Activated T-cell treated with anti-CD3 and anti-CD28 coated beads, Interleukin-2, amount 50 U/mL, for 48 hours (primary cell): ENCODE measurements at places on chromosomes 6 and 20.
A peak's percentile ranks its signal among the peaks of the same experiment; 100 is the strongest.

DNA sequence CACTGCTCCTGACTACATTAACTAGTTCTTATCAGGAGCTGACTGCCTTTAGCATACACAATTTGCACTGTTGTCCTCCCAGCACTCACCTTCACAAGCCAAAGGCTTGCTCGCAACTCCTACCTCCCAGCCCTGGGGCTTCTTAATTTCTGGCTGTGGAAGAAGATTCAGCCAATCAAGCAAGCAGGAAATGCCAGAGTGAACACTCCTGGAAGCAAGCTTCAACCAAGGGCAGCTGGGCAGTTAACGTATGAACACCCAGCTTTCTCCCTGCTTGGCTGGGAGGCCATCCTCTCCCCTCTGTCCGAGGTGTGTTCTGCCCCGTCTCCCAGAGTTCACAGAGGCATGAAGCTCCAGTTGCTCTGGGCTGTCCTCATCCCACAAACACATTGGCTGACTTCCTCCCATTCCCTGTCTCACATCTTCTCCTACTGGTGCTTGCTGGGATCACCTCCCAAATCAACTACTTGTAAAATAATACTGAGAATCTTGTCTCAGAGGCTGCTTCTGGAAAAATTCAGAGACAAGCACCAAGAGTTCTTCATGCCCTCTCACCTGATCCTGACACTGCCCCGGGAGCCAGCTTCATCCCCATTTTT, 15.3 kb upstream of the SRSF6 start:
- no peak for DNase-seq

GRCh38 chr6:137315081-137315480, 95.9 kb upstream of the IFNGR1 start:
- no peak for DNase-seq

GRCh38 chr6:12943549-12943948, 227.0 kb downstream of the PHACTR1 start:
- no peak for DNase-seq

DNA sequence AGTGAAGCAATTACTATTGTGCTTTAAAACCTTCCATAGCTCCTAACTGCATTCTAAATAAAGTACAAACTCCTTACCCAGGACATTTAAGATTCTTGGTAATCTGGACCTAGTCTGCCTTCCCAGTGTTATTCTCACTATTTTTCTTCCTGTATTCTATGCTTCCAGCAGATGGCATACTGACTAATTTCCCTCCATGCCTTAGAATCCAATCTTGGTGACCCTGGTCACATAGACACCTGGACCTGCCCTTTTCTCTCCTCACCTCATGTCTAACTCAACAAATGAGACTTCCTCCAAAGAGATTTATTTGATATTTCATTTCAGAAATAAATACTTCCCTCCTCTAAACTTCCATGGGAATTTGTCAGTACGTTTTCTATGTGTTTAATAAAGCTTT, 25.8 kb downstream of the ROS1 start:
- DNase-seq: no peak

DNA sequence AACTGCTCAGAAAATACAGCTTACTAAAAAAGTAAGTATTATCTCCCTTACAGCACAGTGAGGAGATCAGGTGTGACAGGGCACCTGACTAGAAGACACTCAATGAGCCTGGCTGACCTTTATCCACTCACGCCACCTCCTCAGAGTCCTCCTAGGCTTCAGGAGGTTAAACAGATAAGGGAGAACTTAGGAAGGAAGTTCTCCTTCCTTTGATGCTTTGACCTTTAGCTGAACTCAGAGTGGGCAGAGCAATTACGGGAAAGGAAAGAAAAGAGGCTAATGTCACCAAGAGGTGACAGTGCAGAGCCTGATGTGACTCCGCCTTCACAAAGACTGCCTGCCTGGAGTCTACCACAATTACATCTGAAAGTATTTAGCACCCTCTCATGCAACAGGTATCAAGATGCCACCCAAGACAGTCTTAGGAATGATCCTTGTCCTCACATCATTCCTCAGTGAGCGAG, 36.7 kb downstream of the MAN1A1 start:
- DNase-seq: peak; percentile 37
